ENCODE measurements at places on chromosomes 11 and 22.

DNA sequence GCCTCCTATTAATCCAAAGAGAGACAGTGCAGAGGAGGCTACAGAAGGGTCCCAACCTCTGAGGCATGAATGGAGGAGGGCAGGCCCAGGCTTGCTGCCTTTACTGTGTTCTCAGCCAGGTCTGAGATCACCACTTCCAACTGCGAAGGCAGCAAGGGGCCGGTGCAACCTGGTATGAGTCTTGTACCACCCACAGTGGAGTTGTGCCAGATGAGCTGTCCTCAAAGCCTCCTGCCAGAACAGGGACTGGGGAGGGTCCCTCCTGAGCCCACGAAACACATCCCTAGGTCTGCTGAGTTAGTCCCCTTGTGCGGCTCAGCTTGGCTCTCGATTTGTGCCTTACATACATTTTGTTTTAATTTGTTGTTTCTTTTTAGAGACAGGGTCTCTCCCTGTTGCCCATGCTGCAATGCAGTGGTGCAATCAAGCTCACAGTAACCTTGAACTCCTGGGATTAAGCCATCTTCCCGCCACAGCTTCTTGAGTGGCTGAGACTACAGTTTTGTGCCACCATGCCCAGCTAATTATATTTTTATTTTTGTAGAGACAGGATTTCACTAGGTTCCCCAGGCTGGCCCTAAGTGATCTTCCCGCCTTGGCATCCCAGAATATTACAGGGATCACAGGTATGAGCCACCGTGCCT lies 9.3 kb downstream of the MIF start:
- no peak for DNase-seq

- no peak for DNase-seq
Observed at GRCh38 chr11:78715639-78716311, 141.1 kb upstream of the NARS2 start.

GRCh38 chr22:39171623-39172264 lies 19.3 kb upstream of the CBX7 start:
- no peak for DNase-seq

DNA sequence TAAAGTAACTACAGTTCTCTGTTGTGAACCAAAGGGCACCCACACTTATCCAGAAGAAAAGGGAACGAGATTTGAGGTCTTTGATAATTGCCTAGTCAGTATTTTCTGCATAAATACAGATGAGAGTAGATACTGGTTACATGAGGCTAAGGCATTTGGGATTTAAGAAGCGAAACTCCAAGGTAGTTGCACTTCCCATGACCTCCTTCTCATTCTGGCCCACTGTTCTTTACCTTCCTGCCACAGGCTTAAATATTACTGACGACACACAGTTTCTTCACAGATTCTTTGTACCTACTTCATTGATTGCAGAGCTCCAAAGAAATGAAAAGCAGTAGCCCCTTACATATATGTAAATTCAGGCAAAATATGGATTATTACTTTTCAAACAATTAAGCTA lies 915.3 kb downstream of the LRRC4C start:
- no peak for DNase-seq

- DNase-seq, result no peak
Observed at GRCh38 chr22:32417906-32418305, 5.9 kb upstream of the RTCB start.

DNA sequence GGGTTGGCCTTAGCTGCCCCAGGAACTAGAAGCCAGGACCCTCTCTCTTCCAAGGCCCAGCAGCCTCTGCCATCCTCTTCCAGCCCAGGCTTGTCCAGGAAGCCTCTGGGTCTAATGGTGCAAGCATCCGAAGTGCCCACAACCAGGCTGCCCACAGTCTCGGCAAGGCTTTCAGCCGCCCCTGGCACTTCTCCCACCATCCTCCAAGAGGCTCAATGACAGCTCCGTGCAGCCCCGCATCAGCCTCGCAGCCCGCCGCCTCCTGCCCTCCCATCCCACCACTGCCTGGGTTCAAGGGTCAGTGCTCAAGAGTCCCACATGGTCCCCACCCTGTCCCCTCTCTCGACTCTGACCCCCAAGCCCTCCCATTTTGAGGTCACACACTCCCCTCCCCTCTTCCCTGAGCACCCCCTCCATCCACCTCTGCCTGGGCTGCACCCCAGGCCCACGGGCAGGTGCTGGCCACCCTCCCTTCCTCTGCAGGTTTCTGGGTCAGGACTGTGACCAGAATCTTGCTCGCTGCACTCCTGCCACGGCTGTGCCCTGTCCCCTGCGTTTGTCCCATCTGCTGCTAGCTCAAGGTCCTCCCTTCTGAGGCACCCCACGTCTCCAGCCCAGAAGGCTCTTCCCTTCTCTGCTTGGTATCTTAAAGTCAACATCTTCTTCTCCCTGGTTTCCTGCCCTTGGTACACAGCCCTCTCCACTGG lies 17.2 kb downstream of the IFITM10 start:
- DNase-seq, result no peak

- DNase-seq, result no peak
Observed at GRCh38 chr11:78259777-78260487, 71.2 kb downstream of the USP35 start.

- DNase-seq, result no peak
Observed at GRCh38 chr11:93567401-93567895, 24.3 kb upstream of the SMCO4 start.

- no peak for DNase-seq
Observed at GRCh38 chr11:122656631-122657101, 1.1 kb downstream of the UBASH3B start.

DNA sequence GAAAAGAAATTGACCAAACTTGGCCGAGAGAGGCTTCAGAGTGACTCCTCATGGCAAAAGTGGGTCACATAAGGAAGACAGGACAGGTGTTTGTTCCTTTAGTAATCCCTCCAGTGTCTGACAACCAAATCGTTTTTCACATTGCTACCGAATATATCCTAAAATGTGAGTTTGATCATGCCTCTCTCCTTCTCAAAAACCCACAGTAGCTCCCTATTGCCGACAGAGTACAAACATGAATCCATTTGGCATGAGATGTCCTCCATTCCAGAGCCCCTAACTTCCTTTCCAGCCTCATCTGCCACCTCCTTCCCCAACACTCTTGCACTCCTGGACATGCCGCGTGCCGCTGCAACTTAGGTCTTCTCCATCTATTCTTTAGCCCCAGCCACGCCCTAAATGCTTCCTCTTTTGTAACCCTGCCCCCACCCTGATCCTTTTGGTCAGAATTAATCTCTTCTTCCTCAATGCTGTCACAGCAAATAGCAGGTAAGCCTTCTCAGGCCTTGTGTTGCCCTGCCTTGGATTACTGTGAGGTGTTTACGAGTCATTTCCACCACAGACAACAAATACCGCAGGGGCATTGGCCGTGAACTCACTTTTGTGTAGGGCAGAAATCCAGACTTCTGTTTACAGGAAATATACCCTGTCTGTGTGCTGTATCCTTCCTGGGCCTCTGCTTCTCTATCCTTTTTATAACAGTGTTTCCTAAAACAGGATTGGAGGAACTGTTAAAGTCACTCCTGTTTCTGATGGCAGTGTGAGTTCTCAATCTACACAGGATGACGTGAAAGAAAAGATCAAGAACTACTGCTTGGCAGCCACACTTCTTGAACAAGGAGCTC lies 66.0 kb upstream of the FTH1 start:
- DNase-seq, result no peak

GRCh38 chr11:57527056-57527631 lies 3.4 kb downstream of the TIMM10 start:
- peak; percentile 49 for DNase-seq

DNA sequence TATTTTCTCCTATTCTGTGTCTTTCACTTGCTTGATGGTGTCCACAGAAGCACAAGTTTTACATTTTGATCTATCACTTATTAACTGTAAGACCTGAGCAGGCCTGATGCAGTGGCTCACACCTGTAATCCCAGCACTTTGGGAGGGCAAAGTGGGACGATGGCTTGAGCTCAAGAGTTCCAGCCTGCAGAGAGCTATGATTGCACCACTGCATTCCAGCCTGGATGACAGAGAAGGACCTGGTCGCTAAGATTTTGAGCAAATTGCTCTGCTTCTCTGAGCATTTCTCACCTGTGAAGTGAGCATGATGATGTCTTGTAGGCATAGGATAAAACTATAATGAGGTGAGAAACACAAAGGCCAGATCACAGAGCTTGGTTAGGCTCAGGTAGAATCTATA lies 6.7 kb downstream of the CCDC87 start:
- no peak for DNase-seq

- no peak for DNase-seq
Observed at GRCh38 chr11:64909653-64910343, 7.2 kb downstream of the ATG2A start.

- DNase-seq, result no peak
Observed at GRCh38 chr11:57772562-57772961, 11.0 kb downstream of the CTNND1 start.

DNA sequence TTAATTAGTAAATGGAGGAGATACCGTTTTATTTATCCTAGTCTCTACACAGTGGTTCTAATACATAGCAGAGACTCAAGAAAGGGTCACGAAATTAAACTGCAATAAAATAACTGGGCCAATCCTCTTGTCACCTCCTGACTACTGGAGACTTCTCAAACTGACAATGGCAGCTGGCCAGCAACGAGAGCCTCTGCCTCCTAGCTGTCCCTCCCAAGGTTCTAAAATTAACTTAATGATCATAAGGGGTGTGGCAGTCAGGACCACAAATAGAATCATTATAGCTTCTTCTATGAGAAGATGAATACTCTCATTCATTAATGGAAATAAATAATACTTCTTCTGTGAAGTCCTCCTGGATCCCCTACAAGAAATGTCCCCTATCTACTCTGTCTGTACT lies 63.8 kb upstream of the APOA1 start:
- no peak for DNase-seq

- no peak for DNase-seq
Observed at GRCh38 chr11:44205836-44206235, 104.1 kb downstream of the ALX4 start.

- DNase-seq, result no peak
Observed at GRCh38 chr11:122731500-122731913, 76.0 kb downstream of the UBASH3B start.

- no peak for DNase-seq
Observed at GRCh38 chr11:78995171-78995570, 420.5 kb upstream of the NARS2 start.

GRCh38 chr22:31348766-31349165 lies 2.6 kb upstream of the PATZ1 start:
- no peak for DNase-seq

DNA sequence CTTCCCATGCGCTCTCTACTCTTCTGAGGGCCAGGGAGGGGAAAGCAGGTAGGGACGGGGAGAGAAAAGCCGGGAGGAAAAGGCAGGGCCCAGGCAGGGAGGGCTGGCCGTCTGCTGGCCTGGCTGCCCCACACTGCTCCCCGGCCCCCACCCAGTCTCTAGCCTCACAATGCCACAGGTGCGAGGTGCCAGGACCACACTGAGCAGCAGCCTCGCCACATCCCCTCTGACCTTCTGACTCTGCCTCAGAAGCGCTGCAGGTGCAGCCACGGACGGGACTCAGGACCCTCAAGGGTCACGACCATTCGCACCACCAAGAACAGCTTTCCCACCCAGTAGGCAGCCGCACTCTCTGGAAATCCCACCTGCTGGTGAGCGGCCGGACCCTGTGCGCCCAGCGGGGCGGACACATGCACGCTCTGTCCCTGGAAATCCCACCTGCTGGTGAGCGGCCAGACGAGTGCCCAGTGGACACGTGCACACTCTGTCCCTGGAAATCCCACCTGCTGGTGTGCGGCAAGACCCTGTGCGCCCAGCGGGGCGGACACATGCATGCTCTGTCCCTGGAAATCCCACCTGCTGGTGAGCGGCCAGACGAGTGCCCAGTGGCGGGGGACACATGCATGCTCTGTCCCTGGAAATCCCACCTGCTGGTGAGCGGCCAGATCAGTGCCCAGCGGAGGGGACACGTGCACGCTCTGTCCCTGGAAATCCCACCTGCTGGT lies 20.1 kb downstream of the TOLLIP start:
- DNase-seq, result no peak

DNA sequence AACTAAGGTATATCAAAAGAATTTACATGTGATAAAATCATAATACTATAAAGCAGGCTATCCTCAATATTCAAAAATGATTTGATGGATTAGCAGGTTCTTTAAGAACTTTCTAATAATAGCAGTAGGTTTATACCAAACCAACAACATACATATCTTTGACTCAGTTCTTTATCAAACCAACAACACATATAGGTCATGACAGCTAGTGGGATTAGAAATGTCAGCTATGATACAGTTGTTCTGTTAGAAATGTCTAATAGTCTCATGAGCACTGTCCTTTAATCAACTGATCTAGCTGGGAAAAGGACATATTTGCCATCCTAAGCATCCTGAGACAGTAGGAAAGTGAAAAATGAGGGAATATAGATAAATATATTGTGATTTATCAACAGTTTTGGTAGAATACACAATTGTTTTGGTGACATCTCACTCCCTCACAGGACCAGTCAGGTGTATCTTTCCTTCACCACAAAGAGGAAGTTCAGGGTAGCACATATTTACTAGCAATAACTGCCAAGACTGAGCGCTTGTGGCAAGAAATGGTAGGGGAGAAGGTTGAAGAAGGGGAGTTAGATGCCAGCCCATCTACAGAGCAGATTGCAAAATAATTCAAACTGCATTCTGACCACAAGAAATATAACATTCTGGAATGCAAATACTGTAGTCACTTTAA lies 90.8 kb upstream of the APOA1 start:
- no peak for DNase-seq

- no peak for DNase-seq
Observed at GRCh38 chr22:49347376-49347775, 480.3 kb downstream of the BRD1 start.

DNA sequence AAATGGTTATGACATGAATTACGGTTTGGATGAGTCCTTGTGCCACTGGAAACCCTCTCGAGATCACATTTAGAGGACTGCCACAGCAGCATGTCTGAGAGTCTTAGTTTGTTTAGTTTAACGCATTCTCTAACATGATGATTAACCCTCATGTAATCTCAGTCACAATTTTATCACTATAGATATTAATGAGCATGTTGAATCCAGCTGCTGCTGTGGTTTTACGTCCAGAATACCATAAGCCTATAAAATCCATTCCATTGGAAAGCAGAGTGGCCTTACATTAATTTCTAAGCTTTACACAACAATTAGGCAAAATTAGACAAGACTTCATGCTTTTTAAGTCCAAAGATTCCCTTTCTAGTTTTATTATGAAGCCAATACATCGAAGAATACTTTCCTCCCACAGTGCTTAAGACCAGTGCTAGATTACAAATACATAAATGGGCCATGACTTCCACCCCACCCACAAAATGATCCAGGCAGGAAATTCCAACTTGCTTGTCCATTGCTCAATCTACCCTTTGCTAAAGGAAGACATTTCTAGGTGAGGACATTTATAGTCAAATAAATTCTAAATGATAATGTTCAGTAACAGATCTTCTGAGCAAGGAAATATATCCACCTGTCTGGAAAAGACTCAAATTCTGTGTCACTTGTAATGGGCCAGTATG lies 3.5 kb upstream of the ELMOD1 start:
- DNase-seq, result no peak

DNA sequence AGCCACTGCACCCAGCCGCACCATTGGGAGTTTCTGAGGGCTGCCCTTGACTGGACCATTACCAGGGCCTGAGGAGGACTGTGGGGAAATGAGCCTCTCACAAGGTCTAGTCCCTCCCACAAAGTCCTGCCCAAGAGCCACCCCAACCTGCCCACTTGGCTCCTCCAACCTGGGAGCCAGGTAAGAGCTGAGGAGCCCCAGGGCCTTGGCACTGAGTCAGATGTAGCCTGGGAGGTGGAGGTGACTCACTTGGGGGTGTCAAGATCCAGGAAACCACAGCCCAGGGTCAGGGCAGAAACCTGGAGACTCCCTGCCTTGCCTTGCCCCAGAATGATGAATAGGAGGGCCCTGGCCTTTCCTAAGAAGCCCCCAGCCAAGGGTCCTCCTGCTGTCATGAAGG lies 25.8 kb upstream of the P2RY2 start:
- DNase-seq, result no peak

- DNase-seq, result no peak
Observed at GRCh38 chr11:88043149-88043548, 132.1 kb downstream of the RAB38 start.
